ENCODE measurements at places on chromosomes 7 and 10. TPM values are rescaled to one million over a fixed set of nuclear protein-coding genes. Genes with fewer than 3 reads are reported as not detected.

DNA sequence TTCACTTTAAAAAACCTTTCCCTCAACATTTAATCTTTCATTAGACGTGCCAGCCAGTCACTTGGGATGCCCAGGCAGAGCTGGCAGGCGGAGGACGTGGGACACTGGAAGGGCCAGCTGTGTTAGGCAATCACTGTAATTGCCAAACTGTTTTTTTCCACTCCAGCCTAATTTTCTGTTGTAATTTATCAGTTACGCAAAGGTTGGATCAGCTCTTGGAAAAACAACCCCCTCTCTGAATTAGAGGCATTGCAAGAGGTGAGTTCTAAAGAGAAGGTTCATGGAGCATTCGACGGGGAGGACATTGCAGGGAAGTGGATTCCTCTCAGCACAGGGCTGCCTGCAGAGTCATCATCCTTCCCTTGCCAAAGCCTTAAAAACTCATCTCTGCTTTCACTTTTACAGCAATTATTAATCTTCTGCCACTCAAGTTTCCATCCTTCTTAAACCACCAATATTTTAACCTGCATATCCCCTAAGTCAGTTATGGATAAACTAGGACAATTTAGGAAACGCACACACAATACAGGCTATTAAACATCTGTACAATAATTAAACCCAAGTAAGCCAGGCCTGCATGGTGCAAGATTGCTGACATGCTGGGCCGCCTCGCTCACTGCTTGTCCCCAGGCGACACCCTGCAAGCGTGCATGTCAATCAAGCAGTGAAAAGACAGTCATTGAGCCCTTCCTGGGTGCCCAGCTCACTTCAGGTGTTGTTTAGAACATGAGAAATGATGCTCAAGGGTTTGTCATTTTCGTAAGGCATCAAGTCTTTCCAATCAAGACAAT lies 272.3 kb upstream of the RNF32 start:
- DNase-seq: no peak

DNA sequence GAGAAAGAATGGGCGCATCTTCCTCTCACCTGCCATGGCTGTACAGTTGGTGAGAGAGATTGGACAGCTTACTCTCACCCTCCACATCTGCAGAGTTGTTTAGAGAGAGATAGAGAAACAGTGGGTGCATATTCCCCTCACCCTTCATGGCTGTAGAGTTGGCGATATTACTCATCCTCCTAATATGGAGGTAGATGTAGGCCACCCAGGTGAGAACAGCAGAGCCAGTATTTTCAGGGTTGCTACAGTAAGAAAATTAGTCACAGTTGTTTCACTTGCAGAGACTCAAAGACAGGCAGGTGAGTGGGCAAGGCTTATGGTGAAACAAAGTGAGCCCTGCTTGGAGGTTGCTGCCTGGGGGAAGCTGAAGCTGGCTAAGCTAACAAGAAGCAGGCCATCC lies 65.0 kb upstream of the PFKP start:
- DNase-seq: no peak

GPRIN2 gene
- 12.5 TPM for polyA plus RNA-seq

- no peak for DNase-seq
These were observed 4.5 kb downstream of the LYZL2 start for GRCh38 chr10:30625080-30625479.

DNA sequence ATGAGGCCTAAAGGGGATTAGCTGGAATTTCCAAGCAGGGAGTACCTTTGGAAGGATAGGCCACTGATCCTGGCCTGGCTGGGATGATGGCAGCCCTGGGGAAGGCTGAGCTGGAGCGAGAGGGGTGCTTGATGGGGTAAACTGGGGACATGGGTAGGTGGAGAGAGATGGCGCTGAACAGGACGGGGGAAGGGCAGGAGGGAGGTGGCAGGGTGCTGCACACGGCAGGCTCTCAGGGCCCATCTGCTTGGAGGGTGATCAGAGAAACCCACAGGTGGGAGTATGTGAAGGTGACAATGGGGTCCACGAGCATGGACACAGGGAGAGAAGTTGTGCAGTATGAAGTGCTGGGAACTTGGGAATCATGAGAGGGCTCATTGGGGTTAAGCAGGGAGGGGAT lies 10.3 kb downstream of the MAT1A start:
- DNase-seq: no peak

OR2A12 gene
- polyA plus RNA-seq: 0.15 TPM

ZNF853 gene
- polyA plus RNA-seq: 17.5 TPM

DNA sequence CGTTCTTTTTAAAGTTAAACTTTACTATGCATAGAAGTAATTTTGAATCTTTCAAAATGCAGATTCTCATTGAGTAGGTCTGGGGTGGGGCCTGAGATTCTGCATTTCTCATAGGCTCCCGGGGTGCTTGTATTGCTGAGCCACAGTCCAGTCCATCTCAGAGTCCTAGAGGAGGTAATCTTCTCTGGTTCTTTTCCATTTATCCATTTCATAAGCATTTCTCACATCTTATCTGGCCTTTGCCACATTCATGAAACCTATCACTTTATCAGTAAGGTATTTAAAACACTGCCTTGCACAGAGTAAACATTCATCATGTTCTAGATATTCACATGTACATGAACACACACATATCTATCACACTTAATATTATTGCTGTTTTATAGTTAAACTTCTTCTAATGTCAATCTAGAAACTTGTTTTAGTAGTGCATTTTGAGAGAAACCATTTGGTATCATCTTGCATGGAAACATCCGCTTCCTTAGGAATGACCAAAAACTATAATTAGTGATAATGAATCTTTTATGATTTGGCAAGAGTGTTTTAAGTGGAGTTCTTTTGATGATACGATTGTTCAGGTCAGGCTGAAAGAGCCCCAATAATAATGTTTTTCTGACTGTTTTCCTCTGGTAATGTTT lies 12.0 kb downstream of the GNAI1 start:
- peak; percentile 53 for DNase-seq

HTR7 gene
- polyA plus RNA-seq: 0.15 TPM

- DNase-seq: no peak
These were observed 33.6 kb downstream of the SMKR1 start for GRCh38 chr7:129535896-129536295.

HOXA1 gene
- 2.0 TPM for polyA plus RNA-seq

SLC16A9 gene
- polyA plus RNA-seq: 34.9 TPM

- DNase-seq: no peak
These were observed 4.0 kb upstream of the NEBL start for GRCh38 chr10:20901110-20901509.

DNA sequence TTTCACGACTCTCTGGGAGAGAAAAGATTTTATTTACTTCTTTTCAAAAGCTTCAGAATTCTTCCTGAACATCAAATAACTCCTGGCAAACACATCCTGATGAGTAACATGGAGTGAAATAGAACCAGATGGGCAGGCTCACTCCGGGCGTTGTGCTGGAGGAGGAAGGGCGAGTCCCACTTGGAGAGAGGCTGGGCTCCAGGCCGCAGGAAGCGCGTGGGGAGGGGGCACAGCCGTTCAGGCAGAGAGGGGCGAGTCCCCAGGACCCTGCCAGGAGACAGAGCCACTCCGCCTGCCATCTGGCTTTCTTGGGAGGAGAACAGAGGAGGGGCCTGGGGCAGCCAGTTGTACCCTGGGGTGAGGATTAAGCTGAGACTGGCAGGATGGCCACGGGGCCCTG lies 265.9 kb upstream of the ZMIZ1 start:
- peak; percentile 83 for DNase-seq

KLF14 gene
- 0.07 TPM for polyA plus RNA-seq

DNA sequence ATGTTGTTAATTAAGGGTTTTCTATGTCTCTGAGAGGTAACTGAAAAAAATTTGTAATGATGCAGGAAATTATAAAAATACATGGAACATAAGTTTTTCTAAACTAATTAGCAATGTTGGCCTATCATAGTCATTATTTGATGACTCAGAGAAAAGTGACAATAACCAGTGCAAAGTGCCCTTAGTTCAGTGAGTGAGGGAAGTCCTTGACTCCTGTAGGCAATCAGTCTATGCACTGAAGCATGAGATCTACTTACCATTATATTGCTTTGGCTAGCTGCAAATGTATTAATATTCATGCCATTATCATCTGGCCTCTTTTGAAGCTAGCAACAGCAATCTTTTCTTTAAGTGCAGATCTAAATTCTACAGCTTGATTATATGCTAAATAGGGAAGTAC lies 40.6 kb downstream of the CCDC172 start:
- DNase-seq: no peak

MYOF gene
- 56.4 TPM for polyA plus RNA-seq

DNA sequence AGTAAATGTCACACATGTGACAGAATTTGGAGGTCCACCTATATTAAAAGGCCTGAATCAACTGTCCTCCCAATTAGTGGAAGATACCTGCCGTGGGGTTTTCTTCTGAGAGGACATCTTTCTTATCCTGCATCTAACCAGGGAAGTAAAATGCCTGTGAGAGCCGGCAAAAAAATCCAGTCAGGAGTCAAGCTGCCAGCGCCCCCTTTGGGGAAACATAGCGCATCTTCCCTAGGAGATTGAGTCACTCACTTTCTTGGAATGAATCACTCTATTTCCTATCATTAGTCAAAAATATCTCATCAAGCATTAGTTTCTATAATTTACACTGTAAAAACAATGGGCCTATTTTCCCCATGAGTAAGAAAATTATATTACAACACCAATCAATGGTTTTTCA lies 66.4 kb upstream of the ANK3 start:
- no peak for DNase-seq

DNA sequence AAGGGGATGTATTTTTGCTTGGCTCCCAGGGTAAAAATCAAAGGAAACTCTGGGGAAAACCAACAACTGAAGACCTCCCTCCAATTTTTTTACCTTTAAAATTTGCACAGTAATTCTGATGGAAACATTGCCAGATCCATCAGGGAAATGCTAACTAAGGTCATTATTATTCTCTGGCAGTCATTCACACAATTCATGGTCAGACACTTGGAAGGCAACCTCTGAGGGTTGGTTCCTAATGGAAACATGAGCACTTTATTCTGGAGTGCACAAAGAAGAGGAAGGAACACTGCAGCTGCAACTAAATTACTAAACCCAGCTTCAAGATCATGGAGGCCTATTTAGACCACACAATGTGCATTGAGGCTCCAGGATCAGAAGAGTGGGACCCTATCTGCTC lies 34.2 kb downstream of the SRI start:
- no peak for DNase-seq

ANKRD22 gene
- polyA plus RNA-seq: 1.1 TPM

GRCh38 chr7:130353196-130353595 lies 8.6 kb downstream of the CPA5 start:
- DNase-seq: no peak

GRCh38 chr7:30245913-30246312 lies 38.5 kb upstream of the ZNRF2 start:
- no peak for DNase-seq

WDFY4 gene
- polyA plus RNA-seq: 3.9 TPM

GRCh38 chr7:37660614-37661013 lies 23.0 kb upstream of the GPR141 start:
- no peak for DNase-seq

DNA sequence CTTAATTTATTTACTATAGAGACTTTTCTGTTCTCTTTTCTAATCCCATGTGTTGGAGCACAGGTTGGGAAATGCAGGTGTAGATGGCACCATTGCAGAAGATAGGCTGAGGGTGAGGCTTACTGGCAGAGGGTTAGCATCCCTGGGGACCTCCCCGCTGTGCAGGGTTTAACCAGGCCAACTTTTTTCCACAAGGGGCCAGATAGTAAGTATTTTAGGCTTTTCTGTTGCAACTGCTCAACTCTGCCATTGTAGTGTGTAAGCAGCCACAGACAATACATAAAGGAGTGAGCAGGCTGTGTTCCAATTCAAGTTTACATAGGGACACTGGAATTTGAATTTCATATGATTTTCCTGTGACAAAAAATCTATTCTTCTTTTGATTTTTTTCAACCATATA lies 34.6 kb upstream of the AOAH start:
- no peak for DNase-seq

PNLIP gene
- not detected for polyA plus RNA-seq
